ENCODE measurements at places on chromosomes 6 and 20.

GRCh38 chr6:125066964-125067363, 86.6 kb upstream of the TPD52L1 start:
- DNase-seq, result no peak

- DNase-seq, result no peak
Measured at GRCh38 chr6:10793695-10794094, 44.6 kb downstream of the MAK start.

- no peak for DNase-seq
Measured at GRCh38 chr20:10920396-10920795, 246.6 kb upstream of the JAG1 start.

GRCh38 chr6:138328210-138328609, 49.5 kb upstream of the SMIM28 start:
- DNase-seq, result no peak

- DNase-seq, result no peak
Measured at GRCh38 chr6:38307740-38308139, 332.0 kb downstream of the BTBD9 start.

DNA sequence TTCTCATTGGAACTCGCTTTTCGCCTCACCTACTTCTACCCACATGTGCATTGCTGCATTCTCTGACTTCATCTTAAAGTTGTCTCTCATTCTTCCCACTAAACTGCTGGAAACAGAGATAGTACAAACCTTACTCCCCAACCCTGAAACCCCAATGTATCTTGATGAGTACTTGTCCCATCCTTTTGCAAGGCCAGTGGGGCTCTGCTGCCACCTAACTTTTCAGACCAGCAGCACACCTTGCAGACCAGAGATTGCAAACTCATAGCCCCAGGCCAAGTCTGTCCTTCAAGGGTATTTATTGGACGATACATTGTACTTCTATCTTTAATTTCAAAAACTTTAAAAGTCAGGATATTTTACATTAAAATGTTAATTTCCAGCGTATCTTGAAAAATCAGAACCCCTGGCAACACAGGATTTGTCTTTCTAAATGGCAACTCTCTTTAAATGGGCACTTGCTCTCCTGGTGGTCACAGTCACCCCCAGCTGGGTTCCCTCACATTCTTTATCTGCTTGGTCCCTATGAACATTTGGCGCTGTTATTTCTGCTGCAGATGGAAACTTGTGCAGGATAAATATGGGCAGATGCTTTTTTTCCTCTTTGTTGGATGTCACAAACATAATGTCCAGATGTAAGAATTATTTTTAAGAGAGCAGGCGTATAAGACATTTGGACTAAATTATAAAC, 83.9 kb downstream of the SOD2 start:
- DNase-seq, result no peak

DNA sequence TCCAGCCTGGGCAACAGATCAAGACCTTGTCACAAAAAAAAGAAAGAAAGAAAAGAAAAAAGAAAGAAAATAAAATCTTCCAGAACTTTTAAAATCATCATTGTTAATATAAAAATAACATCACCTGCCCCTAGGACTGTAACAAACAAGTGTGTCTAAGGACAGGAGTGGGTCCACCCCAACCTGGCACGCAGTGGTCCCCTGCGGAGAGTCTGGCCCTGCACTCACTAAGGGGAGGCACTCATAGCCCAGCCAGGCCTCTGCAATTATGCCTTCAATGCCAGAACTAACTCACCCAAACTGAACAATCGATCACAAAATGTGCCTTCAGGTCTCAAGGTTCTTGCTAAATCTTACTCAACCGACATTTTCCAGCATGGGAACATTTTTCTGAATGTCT, 4.8 kb downstream of the GMEB2 start:
- no peak for DNase-seq

DNA sequence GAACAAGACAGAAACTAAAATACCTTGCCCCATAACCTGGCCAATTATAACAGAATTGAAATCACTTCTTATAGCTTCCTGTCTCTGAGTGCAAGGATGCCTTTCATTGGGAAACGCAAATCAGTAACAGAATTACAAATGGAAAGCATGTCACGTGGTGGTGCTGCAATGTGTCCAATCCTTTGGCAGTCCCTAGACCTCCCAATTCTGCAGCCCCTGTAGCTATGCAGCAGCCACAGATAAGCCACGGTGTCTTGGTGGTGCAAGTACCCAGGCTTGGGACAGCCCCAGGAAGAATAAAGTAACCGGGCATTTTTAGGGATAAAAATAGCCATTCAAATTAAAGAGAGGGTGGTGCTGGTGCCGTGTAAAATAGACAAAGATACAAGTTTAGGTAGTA, 134.6 kb upstream of the CCN2 start:
- no peak for DNase-seq

DNA sequence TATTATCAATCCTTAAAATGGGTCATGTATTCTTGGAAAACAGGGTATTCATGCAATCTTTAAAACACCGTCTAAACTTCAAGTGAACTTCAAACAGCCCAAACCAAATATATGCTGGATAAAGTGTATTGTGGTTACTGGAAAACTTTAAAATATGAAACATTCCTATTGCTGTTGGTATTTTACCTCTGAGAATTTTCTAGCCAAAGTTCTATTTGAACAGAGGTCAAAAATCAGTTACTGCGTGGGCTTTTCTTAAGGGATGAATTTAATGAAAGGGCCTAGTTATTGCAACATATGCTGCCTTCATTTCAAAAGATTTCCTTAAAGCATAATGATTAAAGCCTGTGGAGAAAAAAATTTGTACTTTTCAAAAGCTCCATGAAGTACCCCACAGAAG, 436.0 kb downstream of the PLCB1 start:
- DNase-seq, result no peak

GRCh38 chr6:138422861-138423260, 18.8 kb downstream of the HEBP2 start:
- no peak for DNase-seq

- DNase-seq, result no peak
Measured at GRCh38 chr6:38477680-38478260, 162.0 kb downstream of the BTBD9 start.

GRCh38 chr20:63574829-63575743, 1.0 kb upstream of the HELZ2 start:
- DNase-seq, result no peak

- DNase-seq, result no peak
Measured at GRCh38 chr6:86107985-86108384, 465.3 kb upstream of the SYNCRIP start.

- no peak for DNase-seq
Measured at GRCh38 chr6:158938811-158939254, 61.2 kb downstream of the RSPH3 start.

- no peak for DNase-seq
Measured at GRCh38 chr6:48474830-48475229, 363.8 kb upstream of the PTCHD4 start.

GRCh38 chr20:62980380-62980960, 26.3 kb downstream of the BHLHE23 start:
- DNase-seq, result no peak
